ENCODE measurements at places on chromosomes 2 and 18.

- no peak for DNase-seq
Measured at GRCh38 chr2:212794471-212794870, 255.9 kb upstream of the ERBB4 start.

DNA sequence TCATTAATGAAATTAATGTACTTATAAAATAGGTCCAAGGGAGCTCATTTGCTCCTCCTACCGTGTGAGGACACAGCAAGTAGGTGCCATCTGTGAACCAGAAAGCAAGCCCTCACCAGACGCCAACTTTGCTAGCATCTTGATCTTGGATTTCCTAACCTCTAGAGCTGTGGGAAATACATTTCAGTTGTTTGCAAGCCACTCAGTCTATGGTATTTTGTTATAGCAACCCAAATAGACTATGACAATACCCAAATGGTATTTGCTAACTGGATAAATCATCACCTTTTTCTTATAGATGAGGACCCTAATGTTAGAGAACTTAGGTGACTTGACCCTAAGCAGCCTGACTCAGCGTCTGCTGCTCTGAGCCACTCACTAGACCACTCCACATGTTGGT, 379.6 kb downstream of the HRH4 start:
- no peak for DNase-seq

GRCh38 chr2:40150266-40150665, 301.6 kb downstream of the SLC8A1 start:
- no peak for DNase-seq

DNA sequence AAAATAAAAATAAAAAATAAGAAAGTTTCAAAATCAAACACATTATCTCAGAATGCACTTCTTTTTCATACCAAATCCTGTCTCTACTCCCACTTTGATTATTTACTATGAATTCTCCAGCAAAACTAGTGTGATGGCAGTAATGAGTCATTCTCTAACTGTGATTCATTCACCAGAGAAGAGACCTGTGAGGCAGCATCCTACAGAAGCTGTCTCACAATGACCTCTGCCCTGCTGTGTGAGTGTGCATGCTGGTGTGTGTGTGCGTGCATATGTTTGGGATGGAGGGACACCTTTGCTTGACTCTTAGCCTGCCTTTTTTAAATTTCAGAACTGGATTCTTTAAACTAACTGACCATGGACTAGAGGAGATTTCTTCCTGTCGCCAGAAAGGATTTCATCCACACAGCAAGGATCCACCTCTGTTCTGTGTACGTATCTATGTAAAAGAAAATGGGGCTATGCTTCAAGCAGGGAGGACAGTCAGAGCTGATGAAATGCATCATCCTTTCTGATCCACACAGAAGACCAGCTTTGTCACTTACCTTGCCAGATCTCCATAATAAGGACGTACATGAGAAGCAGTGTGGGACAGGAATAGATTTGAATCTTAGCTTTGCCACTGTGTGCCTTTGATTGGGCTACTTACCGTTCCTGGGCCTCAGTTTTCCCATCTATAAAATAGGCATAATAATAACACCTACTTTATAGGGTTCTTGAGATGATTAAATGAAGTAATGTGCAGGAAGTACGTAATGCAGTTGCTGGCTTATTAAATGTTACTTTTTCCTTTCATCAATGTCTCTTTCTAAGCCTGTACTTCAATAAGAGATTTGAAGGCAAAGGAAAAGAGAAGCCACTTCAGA, 31.2 kb downstream of the STAMBP start:
- no peak for DNase-seq

DNA sequence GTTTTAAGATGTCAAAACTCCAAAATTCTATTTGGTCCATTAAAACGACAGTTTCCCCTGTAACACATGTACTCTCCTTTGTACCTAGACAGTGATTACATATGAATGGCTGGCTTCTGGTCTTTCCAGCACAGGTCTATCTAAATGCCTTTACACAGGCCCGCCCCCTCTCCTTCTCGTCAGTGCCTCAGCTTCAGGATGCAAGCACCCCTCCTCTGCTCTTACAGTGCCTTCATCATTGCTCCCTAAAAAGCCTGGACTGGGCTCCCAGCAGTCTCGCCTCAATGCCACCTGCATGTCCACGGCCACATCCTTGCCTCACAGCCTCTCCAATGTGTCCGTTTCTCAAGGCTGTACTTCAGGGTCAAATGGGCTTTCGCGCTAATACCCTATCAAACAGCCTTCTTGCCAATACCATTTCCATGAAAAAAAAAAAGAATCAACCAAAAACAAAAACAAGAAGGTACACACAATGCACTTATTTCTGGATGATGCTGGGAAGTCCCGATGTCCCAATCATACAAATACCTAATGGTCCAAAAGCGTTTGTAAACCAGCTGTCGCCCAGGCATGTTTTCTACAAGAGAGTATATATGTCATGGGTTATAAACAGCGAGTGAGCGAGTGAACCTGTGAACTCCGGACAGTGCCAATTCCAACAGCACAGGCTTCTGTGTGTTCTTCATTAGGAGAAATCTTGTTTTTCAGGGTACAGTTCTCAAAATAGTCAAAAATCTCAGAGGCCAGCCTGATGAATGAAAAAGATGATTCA, 77.2 kb downstream of the EIPR1 start:
- DNase-seq, result no peak

- DNase-seq, result no peak
Measured at GRCh38 chr2:134348239-134348638, 94.4 kb downstream of the MGAT5 start.

DNA sequence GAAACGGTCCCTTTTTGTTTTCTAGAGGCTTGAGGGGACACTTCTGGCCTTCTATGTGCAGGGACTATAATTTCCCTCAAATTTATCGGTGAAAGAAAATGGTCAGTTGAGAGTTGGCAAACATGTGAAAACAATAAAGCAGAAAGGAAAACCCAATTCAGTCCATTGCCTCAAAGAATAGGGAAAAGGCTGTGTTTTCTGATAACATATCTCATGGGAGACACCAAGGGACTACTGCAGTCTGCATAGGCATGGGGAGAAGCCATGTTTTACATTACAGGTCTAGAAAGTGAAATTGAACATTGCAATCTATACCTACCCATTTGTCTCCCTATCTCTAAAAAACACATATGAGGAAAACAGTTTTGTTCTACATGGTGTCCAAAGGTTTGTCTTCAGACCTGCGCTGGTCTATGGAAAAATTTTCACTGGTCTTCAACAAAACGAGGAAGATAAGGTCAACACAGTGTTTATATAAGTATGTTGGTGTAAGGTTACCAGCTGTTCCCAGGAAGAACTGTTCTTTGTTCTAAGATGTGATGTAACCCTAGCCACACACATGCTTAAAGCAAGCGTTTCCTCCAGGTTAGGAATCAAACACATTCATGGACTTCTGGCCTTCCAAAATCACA, 179.7 kb downstream of the MREG start:
- no peak for DNase-seq

DNA sequence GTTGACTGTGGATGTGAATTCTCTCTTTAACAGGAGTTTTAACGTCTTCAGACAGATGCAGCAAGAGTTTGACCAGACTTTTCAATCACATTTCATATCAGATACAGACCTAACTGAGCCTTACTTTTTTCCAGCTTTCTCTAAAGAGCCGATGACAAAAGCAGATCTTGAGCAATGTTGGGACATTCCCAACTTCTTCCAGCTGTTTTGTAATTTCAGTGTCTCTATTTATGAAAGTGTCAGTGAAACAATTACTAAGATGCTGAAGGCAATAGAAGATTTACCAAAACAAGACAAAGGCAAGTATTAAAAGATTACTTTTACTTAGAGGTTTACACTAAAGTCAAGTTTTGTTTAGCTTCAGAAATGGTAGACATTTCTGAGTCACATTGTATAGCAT, 30.2 kb upstream of the TYMS start:
- no peak for DNase-seq

- DNase-seq, result no peak
Measured at GRCh38 chr18:21181766-21182165, 60.3 kb upstream of the GREB1L start.

GRCh38 chr2:72204156-72204785, 56.6 kb upstream of the CYP26B1 start:
- DNase-seq, result no peak

GRCh38 chr2:48545244-48545643, 15.3 kb downstream of the STON1 start:
- no peak for DNase-seq

GRCh38 chr2:83002706-83003105, 1456.4 kb downstream of the SUCLG1 start:
- no peak for DNase-seq

GRCh38 chr18:74257083-74257482, 34.7 kb downstream of the CYB5A start:
- DNase-seq, result no peak

DNA sequence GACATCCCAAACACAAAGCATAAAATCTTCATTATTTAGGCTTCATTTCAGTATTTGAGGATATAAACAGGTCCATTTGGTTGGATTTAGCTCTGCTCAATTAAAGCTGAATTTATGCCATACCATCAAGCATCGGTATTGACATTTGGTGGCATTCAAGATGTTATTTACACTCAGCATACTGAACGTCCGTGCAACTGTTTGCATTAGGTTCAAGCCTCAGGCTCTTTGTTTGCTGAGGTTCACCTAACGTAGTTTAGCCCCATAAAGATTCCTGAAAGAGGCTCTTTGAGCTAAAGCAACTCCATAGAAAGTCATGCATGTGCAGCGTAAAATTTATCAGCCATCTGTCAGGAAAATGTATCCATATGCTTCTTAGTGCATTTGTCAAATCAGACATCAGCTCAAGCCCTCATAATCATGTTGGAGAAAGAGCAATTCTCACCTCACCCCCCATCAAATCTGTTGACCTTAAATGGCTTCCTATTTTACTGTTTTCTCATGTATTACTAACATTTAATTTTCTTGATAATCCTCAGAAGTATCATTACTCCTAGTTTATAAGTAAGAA, 366.9 kb downstream of the EPHA4 start:
- DNase-seq, result no peak

DNA sequence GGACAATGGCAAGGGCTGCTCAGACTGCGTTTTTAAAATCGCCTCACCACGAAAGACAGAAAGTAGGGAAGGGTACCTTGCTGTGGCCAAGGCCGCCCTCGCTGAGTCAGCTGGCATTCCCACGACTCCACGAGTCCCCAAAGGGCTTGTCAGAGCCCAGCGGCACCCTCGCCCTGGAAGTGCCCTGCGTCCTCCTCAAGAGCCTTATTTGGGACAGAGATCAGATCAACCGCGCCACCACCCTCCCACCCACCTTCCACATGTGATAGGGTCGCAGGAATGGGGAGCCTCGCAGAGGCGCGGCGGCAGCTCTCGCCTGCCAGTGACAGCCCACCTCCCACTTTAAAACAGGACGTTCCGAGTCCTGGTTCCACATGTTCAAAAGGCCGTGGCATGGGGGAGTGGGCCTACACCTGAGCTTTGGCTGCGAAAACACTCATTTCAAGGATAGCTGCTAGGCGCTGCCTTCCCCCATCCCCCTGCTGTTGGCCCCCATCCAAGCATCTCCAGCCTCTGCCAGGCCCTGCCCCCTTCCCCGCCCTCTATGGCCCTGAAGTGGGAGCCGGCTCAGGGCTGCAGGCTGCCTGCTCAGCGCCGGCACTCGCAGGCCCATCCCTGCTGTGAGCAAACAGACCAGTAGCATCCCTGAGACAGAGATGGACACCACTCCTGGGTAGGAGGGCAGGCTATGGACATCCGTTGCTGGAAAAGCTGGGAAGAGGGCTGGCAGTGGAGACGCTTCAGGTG, 38.1 kb upstream of the ARHGEF4 start:
- no peak for DNase-seq

GRCh38 chr2:237567276-237568029, 1.1 kb downstream of the PRLH start:
- no peak for DNase-seq

DNA sequence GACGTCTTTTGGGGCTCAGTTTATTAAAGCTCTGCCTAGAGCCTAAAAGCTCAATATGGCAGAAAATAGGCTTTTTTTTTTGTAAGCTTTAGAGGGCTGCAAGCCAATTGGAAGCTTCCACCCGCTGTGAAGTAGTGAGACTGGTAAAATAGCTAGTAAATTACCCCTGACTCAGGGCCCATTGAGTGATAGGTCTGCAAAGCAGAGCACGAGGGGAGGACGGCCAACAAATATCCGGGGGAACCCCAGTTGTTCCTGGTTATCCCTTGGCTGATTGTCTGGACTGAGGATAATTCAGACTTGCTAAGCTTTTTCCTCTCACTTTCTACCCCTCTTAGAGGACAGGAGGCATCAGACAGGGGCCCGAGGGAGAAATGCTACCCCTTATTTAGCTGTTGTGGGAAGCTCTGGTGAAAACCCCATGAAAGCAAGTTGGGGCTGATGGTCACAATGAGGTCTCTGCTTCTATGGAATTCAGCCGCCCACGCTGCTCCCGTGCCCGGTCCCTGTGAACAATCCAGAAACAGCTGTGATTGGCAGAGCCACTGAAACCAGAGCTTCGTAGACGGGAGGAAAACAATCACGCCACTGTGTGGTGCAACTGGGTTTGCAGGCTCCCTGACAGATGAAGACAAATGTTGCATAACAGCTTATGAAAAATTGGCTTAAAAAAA, 141.9 kb upstream of the LGALSL start:
- DNase-seq, result no peak

GRCh38 chr2:72993147-72993932, 76.0 kb downstream of the EMX1 start:
- no peak for DNase-seq

DNA sequence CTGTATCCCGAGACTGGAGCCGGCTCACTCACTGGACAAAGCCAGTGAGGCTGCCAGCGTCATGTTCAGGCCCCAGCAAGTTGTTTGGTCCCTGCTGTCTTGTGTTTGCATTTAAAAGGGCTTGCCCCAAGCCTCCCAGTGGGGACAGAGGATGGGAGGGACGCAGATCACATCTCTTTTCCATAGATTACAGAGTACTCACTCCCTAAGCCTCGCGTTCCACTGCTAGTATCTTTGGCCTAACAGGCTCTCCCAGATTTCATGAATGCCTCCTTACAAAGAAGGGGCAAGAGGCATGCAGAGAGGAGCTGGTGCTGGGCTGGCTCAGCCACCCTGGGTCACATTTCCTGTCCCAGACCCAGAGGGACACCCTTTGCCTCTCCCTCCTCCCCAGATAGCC, 59.1 kb downstream of the CMPK2 start:
- DNase-seq, result no peak

DNA sequence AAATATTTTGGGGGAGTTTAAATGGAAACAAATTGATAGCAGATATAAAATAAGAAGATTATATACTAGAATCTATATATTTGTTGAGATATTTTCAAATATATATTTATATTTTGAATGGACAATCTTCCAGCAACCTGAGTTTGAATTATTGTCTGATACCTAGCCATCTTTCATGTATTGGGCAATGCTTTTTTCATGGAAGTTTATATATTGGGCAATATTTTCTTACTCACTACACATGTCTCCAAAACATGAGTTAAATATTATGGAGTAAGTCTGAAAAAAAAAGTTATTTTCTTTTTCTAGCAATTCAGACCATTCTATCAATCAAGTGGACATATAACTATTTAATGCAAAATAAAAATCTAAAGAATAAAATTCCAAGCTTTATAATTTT, 295.2 kb downstream of the NYAP2 start:
- DNase-seq, result no peak
